ENCODE measurements at places on chromosomes 3 and 15. TPM values are rescaled to one million over a fixed set of nuclear protein-coding genes. Genes with fewer than 3 reads are reported as not detected.

GRCh38 chr15:29071232-29071881 is 185.6 kb downstream of the APBA2 start:
- no peak for DNase-seq

DNA sequence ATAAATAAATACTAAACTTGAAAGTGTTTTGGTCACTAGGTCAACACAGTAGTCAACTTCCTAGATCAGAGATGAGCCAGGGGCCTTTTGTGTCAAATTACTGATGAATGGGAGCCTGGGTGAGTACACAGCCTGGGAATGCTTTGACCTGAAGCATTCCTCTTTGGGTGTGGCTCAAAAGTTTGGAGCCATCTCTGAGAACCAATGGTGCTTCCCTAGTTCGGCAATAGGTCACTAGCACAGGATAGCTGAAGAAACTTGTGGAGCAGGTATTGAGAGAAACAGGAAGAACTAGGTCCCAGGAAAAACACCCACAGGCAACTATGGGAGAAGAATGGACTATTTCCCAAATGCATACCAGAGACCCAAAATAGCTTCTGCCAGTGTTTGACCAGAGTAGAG is 56.6 kb upstream of the PLXND1 start:
- DNase-seq, result no peak

GRCh38 chr3:172102123-172102882 is 62.9 kb downstream of the FNDC3B start:
- no peak for DNase-seq

Gene PML
- 104 TPM for total RNA-seq

Gene BTLA
- total RNA-seq, result 1.1 TPM

Gene LYZL4
- not detected for total RNA-seq

Gene MYRIP
- total RNA-seq, result 2.7 TPM

GRCh38 chr3:75001330-75001729 is 386.9 kb upstream of the CNTN3 start:
- DNase-seq, result no peak

Gene GNB4
- 42.9 TPM for total RNA-seq

DNA sequence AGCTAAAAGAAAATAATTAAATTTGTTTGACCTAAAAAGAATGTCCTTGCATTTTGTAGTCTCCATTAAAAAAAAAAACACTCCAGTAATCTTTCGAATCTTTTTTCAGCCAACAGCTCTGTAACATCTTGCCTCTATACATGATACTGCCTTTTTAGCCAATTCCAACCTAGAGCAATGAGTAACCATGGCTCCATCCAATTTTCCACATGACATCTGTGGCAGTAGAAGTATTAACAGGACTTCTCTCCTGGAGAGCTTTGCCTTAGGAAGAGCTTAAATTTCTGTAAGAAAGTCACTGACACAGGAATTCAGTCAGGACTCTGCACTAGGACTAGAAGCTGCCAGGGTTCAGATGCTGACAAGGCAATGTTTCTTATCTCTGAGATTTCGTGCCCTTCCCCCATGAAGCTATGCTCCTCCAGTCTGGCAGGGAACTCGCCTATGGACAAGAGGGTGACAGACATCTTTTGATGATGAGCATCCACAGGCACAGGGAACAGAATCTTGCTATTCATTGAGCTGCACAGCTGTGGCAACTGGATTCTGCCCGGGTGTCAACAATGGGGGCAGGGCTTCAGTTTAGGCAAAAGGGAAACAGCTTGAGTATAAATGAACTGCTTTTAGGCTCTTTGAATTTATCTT is 81.8 kb downstream of the ALCAM start:
- no peak for DNase-seq

Gene PPM1L
- total RNA-seq, result 14.2 TPM

Gene CHRNB4
- total RNA-seq, result not detected

All from omental fat pad (tissue), 4 donors.